ENCODE measurements at places on chromosomes 1 and 21.

- DNase-seq = no peak
These were observed 1.8 kb downstream of the PTPN14 start for GRCh38 chr1:214549604-214550003.

- no peak for DNase-seq
These were observed 89.7 kb downstream of the MAGI3 start for GRCh38 chr1:113479713-113480676.

GRCh38 chr1:7459914-7460313, 311.2 kb upstream of the VAMP3 start:
- DNase-seq = no peak

DNA sequence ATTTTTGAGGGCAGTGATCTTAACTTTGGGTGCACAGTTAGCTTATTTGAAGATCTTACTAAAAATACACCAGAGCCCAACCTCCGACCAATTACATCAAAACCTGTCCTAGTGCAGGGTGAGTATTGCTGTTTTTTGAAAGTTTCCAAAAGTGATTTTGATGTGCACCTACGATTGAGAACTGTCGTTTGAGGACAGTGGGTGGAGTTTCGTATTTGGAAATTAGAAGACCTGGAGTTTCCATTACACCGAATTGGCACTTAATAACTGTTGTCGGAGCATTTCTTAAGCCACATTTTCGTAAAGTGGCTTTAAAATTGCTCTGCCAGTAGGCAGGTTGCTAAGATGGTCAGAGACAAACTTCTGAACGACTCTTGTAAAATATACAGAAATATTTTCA, 1.1 kb downstream of the SOD1 start:
- DNase-seq = no peak

DNA sequence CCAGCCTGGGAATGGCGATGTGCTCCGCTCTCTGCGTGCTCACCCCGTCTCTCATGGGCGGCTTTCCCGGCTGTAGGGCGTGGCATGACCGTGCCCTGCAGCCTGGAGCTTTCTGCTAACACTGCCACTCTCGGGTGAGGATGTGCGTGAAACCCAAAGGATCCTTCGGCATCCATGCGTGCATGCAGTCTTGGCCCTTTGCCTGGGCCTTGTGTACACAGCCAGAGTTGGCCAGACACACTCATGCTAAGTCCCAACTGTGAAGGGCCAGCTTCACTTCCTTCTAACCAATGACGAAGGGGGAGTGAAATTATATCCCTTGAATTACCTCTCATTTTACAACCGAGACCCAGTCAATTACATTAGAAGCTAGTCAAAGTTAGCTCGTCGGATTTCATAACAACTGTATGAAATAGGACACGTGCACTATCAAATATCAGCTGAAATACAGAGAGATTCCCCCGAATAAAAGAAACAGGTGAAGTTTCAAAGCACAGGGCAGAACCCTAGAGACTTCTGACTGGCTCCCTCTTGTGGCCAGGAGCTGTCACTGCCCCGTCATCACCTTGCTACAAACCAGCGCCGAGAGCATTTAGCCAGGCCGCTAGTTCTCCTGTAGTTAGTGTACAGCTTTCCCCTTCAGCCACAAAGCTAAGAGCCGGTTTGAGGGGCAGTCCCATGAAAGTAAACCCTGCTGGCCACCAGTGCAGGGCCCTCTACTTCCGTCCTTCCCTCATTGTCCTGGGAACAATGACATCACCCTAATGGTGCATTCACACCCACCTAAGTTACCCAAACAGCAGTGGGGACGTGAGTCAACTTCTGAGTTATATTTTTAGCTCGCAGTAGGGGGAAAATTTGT, 63.4 kb upstream of the COA6 start:
- DNase-seq = peak; percentile 80

Measured in stimulated activated CD8-positive, alpha-beta memory T cell treated with anti-CD3 and anti-CD28 coated beads, Interleukin-4, amount 100 ng/mL, for 48 hours (primary cell).